ENCODE measurements at places on chromosomes 1 and 21. TPM values are rescaled to one million over a fixed set of nuclear protein-coding genes. Genes with fewer than 3 reads are reported as not detected.

The DNAJC6 gene
- 0.56 TPM for polyA plus RNA-seq

The LGR6 gene
- 0.34 TPM for polyA plus RNA-seq

The SYDE2 gene
- polyA plus RNA-seq, result 2.4 TPM

The TMEM125 gene
- polyA plus RNA-seq, result not detected

The HTR6 gene
- not detected for polyA plus RNA-seq

The RGS7 gene
- polyA plus RNA-seq, result not detected

The ADCY10 gene
- 0.17 TPM for polyA plus RNA-seq

The ZNF593 gene
- polyA plus RNA-seq, result 17.3 TPM

The PTPRU gene
- 25.4 TPM for polyA plus RNA-seq

The LAX1 gene
- 0.17 TPM for polyA plus RNA-seq

The LAMB3 gene
- 0.81 TPM for polyA plus RNA-seq
